ENCODE measurements at places on chromosomes 4 and X. TPM values are rescaled to one million over a fixed set of nuclear protein-coding genes. Genes with fewer than 3 reads are reported as not detected.

- DNase-seq = no peak
Measured at GRCh38 chr4:41657561-41657960, 91.0 kb downstream of the PHOX2B start.

The GAB1 gene
- 0.91 TPM for total RNA-seq

The PRPS1 gene
- 68.3 TPM for total RNA-seq

The HOPX gene
- 177 TPM for total RNA-seq

The TMEM271 gene
- not detected for total RNA-seq
